ENCODE measurements at places on chromosomes 12 and 14.
A peak's percentile ranks its signal among the peaks of the same experiment; 100 is the strongest.

DNA sequence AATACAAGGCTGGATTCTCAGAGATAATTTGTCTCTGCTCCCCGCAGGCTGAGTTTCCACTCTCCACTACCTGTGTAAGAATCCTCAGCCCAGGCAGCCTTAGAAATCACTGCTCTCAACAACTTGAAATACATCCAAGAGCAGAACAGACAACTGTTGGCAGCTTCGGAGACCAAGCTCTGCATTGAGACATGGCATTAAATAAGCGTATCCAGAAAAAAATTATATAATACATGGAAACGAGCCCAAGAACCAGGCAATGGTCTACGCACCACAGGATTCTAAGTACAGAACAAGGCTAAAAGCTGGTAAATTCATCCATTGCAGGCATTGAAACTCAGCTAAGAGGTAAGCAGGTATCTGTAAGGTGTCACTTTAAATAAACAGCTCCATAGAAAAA lies 165.5 kb upstream of the DIO3 start:
- DNase-seq = no peak

DNA sequence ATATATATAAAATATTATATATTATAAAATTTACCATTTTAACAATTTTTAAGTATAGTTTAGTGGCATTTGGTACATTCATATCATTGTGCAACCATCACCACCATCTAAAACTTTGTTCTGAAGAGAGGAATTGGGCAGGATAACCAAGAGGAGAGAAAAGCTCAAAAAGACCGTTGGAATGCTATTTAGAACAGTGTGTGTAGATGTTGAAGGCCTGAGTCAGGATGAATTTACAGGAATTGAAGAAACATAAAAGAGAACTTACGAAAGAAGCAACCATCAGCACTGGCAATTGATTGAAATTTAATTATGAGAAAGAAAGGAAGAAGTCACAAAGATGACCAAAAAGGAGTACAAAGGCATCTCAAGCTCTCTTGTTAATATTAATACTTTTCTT lies 196.9 kb upstream of the PWP1 start:
- DNase-seq = peak; percentile 37

- DNase-seq = peak; percentile 62
Measured at GRCh38 chr12:93191956-93192355, 185.8 kb upstream of the NUDT4 start.

DNA sequence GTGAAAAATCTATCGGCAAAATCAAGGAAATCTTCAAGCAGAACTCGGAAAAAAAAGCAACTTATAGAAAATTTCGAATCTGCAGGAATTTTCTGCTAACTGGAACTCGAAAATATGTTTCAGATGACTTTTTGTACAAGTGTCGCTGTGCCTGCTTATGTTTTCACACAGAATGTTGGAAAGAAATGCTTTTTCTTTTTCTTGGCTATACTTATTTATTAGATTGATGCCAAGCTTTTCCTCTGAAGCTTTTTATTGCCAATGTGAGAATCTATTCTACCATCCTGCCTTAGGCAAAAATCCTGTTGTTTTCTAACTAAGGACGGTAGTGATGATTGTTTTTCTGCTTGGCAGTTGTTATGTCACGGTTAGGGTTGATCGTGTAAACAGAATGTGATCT lies 65.8 kb downstream of the TRHDE start:
- no peak for DNase-seq

- DNase-seq = no peak
Measured at GRCh38 chr12:45351921-45352670, 136.2 kb downstream of the ANO6 start.

DNA sequence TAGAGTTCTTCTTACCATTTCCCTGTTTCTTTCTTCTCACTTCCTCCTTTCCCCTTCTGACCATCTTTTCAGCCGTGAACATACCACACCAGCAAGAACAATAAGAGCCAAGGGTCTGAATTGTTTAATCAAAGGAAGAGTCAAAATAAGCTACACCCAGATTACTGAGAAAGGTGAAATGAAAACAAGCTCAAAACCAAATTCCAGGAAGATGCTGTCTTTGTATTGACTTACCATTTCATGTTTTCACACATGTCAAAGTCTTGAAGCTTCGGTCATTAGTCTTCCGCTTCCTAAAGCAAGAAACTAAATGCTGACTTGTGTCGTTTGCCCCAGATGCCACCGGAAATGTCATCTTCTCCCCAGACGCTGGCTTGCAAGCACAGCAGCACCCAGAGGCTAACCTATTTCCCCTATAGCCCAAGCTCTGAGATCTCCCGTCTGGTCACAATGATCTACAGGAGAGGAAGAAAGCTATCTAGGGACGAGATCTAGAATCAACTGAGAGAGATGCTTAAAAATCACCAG lies 136.5 kb upstream of the AMIGO2 start:
- DNase-seq = no peak

DNA sequence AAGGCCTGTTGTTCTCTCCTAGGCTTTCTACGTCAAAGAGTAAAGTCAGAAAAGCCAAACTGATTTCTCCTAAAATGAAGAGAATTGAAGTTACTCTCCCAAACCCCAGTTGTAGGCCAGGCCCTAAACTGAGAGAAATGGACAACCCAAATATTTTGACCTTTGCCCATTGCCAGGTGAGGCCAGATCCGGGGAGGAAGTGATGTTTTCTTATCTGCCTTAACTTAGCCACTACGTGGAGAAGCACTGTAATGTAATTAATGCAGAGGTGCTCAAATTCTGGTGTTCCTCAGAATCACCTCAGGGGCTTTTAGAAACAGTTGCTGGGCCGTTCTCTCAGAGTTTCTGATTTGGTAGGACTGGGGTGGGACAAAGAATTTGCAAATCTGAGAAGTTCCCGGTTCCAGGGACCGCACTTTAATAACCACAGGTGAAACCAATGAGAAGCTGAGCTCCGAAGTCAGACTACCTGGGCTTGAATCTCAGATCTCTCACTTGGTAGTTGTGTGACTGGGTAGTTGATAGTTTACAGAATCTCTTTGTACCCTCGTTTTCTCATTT lies 73.2 kb downstream of the ETV6 start:
- DNase-seq = no peak

GRCh38 chr12:132329036-132329719 lies at the start of gene GALNT9:
Gene GALNT9, minus strand, starts transcription at chr12:132329589. Its CDS starts 386 bp downstream, at chr12:132329203.
- peak; percentile 2 for DNase-seq

DNA sequence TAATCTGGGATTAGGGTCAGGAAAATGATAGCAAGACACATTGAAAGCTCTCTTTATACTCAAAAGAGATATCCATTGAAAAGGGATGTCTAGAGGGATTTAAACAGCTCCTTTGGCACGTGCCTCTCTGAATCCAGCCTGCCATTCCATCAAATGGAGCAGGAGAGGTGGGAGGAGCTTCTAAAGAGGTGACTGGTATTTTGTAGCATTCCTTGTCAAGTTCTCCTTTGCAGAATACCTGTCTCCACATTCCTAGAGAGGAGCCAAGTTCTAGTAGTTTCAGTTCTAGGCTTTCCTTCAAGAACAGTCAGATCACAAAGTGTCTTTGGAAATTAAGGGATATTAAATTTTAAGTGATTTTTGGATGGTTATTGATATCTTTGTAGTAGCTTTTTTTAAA lies 25.4 kb upstream of the PLEKHD1 start:
- DNase-seq = no peak

DNA sequence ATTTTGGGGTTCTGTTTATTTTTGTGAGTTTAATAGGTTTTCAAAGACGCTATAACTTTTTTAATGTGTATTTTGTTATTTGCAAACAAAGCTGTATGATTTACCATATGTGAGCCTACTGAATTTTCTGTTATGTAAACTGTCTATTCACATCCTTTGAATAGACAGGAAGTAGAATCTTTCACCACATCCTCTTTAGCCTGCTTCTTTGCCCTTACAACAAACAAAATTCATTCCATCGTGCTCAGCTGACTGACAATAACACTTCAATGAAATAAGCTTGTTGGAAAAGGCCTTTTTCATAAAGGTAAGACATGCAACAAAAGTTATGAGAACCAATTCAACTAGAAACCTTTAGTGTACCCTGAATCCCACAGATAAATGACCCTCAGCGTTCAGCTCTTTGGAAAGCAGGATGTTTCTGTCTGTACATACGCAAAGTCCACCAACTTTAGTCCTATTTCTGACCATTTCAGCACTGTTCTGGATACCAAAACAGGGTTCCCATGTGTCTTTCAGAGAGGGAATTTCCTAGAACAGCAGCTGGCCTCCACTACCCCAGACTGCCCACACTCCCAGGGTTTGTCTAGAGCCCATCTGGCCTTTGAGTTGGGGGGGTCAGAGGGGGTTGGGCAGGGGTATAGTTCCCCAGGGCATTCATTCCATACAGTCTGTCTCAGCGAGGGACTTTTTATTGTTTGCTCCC lies 71.3 kb downstream of the DUSP6 start:
- no peak for DNase-seq

- DNase-seq = no peak
Measured at GRCh38 chr14:98470663-98471062, 801.3 kb downstream of the BCL11B start.

- no peak for DNase-seq
Measured at GRCh38 chr14:100588671-100589070, 1.5 kb upstream of the BEGAIN start.

DNA sequence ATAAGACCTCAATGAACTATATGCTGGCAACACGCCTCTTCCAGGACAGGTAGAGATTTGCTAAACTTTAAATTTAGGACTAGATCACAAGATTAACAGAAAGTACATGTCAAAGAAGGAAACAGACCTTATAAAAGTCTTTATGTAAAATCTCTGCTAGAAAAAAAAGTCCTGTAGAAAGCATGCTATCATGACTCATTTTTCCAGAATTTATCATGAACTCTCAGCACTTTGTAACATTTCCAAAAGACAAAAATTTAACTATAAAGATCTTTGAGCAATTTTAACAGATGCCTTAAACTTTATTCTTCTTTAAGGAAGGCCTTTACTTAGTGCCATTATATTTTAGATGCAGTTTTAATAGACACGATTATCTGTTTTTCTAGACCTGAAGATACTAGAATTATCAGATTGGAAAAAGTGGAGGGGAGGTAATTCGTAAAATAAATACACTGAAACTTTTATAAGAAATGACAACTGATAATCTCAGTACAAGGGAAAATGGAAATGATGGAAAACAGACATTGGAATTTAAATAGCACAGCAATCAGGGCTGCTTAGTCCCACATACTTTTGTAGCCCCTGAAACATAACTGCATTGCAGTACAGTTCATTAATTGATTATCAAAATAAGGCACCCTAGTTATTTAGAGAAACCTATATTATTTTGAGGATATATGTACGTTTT lies 92.0 kb downstream of the TTLL5 start:
- DNase-seq = peak; percentile 54

- DNase-seq = peak; percentile 71
Measured at GRCh38 chr12:19222558-19222957, 93.0 kb downstream of the PLEKHA5 start.

- DNase-seq = peak; percentile 25
Measured at GRCh38 chr14:101062601-101063000, 159.1 kb upstream of the RTL1 start.

- no peak for DNase-seq
Measured at GRCh38 chr14:30551460-30551859, 7.5 kb upstream of the G2E3 start.

GRCh38 chr14:36361210-36361853 lies 40.9 kb upstream of the MBIP start:
- DNase-seq = no peak

DNA sequence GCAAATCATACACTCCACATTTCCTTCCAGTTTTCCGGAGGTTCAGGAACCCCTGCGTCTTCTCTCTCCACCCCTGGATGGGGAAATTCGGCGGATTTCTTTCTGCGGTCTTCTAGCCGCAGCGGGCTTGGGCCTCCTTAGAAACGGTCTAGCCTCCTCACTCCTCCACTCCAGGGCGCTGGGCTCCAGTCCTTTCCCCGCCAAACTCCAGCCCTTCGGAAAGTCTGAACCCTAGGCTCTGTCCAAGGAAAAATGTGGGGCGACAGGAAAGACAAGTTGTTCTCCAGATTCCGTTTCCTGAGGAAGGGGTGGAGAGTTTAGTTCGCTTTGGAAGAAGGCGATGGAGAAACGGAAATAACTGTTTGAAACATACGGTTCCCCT lies 1.4 kb upstream of the HOXC10 start:
- no peak for DNase-seq

GRCh38 chr12:58349161-58349560 lies 407.8 kb downstream of the ATP23 start:
- DNase-seq = no peak

DNA sequence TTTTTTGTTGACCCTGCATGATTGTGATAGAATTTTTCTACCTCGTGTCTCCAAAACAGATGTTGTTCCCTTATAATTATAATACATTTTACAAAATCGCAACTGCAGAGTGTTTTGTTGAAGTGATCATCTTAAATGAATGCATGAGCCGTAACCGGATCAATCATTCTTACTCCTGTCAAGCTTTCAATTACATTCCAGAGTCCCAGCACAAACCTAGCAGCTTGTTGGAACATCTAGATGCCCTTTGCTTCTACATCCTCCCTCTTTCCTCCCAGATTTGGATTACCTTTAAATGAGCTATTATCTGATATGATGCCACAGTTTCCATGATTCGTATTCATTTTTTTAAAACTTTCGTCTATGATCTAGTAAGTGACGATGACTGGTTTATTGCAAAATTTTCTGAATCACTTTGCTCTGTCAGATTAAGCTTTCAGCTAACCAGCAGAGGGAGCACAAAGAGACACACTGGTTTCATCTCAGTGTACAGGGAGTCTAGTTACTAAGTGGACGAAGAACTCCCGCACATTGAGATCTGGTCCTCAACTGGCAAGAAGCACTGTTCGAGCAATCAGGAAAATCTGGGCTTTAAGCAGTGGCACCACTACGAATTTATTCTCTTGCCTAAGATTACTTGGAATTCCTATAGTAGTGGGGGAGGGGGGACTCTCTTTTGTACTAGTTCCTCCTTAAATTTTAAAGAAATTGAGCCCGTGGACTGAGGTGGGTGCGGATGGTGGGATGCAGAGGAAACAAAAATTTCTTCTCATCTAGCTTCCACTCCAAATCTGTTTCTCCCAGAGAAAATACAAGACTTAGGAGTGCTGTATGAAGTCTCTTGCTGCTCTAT lies 40.9 kb downstream of the TSHR start:
- DNase-seq = peak; percentile 78

- no peak for DNase-seq
Measured at GRCh38 chr14:75206190-75206589, 29.8 kb upstream of the TMED10 start.
